Kidney (tissue), 22 donors: ENCODE measurements at places on chromosomes 1 and 21.

DNA sequence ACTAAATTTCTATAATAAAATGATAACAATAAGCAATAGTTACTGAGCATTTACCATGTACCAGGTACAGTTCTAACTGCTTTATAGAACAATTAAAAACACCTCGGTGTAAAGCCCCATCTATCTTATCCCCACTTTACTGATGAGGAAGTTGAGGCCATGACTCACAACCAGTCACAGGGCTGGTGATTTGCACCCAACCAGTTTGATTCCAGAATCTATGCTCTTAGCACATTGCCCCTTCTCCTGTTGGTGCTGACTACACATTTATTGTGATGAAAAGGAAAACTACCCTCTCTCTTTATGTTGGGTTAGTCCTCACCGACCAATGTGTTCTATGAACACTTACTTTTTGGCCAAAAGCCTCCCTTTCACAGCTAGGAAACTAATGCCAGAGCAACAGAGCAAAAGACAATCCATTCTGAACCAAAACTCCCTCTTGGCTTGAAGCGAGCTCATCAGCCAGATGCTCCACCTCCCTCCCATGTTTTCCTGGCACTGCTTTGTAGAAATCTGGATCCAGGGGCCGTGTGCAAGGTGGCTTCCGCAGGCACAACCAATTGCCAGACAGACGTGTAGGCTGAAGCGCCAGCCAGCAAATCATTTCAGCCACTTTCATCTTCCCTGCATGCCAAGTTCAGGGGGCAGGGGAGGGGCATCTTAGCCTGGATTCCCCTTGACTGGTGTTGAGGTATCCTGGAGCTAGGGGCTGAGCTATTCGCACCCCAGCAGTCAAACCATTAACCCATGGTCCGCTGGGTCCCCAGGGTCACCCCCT lies 32.0 kb upstream of the SLC30A1 start:
- DNase-seq, result no peak

DNA sequence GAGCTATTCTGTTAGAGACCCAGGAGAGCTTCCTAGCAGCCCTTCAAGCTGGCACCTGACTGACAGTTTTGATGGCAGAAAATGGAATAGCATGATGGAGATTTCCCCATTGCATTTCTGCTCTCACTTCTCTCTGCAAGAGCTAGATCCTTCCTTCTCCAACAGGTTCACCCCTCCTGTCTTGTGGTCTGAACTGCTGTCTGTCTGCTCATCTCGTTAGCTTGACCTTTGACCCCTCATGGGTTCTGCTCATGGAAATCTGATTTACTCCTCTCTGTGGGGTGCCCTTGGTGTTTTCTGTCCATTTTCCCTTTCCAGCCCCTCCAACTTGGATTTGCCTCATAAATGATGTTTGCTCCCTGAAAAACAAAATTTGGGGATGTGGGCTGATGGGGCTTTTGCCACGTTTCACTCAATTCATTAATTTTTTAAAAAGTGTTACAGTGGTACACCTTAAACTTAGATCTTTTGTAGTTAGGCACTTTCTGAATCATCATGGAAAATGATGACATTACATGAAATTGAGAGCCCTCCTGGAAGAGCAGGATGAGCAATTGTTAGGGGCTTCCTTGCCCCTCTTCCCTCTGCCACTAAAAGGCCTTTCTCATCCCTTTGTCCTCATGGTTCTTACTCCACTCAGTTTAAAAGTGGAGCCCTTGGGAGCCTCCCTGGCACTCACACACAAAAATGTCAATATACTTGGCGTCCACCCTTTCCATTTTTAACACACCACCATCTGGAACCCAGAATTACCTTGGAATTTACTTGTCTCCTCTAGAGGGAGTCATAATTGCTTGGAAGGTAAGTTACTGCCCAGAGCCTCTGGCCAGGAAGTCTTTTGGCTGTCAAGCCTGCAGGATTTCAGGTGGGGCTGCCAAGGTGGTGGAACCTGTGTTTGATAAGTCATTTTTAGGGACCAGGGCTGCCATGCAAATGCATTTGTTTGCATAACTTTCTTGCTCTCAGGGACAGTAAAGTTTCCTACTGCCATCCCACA lies 31.9 kb upstream of the IL19 start:
- no peak for DNase-seq

GRCh38 chr21:38821959-38822682 lies 16.4 kb downstream of the ETS2 start:
- DNase-seq, result no peak

DNA sequence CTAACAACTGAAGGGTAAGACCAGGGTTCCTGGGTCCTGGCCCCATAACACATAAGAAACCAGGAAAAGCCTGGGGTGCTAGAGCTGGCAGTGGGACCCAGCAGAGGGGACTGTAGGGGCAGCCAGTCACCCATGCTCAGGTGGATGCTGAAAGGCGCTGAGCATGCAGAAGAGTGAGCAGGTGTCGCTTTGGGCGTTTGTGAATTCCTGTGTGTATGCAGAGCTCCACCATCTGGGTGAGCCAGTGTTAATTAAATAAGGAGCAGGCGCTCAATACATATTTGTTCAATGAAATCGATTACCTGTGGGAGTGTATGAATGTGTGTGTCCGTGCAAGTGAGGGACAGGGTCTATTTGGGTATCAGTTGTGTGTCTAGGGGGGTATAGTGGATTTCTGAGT lies 499 bp downstream of the C1QA start:
- DNase-seq, result no peak

DNA sequence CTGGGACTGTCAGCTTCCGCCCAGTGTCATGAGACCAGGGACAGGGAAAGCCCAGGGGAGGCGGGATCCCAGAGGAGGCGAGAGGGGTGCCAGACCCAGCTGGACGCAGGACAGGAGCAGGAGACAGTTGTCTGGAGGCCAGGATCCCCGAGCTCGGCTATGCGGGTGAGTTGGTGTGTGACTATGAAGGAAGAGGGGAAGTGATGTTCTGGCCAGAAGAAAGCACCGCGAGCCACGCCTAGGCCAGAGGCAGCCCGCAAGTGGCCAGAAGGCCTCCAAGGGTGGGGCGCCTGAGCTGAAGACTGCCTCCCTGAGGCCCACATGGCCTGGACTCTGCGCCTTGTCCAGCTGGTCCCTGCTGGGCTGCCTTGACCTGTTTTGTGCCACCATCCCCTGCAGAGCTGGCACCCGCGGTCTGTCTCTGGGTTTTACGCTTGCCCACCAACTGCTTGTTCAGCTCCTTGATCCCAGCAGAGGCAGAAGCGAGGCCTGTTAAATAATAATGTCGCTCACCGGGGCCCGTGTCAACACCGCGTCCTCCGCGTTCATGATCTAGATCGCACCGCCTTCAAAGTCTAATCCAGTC lies 85.2 kb upstream of the ACTL8 start:
- DNase-seq, result no peak

DNA sequence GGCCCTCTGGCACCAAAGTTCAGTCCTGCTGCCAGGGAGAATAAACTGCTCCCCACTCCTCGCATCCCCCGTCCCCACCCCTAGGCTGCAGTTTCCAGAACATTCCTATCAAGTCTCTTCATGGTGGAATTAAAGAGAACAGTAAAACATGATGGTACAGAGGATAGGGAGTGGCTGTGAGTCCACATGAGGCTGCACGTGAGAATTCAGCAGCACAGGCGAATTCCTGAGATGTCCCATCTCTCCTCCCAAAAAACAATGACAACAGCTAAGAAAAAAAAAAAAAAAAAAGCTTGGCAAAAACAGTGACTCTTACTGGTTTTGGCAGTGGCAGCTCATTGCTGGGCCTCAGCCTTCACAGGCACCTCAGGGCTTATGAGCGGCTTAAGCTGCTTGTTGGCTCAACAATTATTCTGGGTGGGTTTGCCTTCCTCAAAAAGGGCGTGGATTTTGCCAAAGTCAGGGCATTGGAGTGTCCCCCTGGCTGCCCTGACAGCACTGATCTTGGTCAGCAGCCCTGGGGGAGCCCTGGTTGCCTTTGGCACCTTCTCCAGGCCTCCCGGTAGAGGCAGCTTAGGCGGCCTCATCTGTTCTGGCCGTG lies 5.7 kb upstream of the IFFO2 start:
- DNase-seq, result no peak

- no peak for DNase-seq
These were observed 98.8 kb downstream of the UBE2U start for GRCh38 chr1:64302194-64302593.

DNA sequence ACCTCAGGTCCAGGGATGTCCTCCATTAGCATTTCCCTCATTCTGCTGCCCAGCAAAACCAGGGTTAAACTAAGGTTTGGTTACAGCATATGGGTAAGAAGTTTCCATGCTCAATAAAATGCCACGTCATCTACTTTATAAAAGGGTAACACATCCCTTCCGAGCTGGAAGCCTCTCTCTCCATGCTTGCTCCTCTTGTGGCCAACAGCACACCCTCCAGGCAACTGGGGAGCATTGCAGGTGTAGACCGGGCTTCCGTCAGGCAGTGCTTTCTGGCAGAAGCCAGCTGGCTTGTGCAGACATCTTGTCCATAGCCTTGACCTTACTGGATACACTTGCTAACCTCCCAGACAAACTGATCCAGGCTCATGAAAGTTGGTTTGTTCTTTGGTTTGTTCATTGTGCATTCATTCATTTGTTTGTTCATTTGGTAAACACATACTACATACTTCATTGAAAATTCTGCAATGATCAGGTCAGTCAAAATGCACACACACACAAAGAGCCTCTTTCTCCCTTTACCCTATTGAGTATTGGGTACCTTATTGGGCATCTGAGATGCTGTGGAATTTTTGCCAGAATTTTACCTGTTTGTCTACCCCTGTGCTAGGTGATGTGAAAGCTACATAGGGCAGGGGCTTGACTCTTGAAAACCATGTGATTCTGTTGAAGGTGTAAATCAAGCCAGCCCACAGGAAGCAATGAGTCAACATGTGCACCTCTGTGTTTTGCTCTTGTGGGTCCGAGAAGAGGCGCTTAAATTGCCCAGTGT lies 422.8 kb downstream of the CAMTA1 start:
- peak; percentile 85 for DNase-seq
